GM23338 (cell line): ENCODE measurements at places on chromosomes 7 and 10. TPM values are rescaled to one million over a fixed set of nuclear protein-coding genes. Genes with fewer than 3 reads are reported as not detected.

DNA sequence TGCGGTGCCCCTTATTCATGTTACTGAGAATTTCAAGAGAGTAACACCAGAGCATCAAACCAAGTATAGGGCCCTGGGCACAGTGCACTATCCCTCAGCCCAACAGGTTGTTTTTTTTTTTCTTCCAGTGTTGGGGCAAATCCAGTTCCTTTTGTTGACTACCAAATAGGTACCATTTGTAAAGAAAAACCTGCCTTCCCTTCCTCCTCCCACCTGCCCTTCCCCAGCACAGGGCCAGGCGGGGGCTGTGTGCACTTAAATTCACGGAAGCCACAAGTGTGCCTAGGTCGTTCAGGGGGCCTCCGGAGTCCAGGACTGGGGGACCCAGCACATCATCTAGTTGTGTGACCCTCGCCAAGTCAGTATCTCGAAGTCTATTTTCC lies 595 bp upstream of the SFXN4 start:
- H3K4me1 ChIP-seq, result peaks cover 13% of the 10 kb centered on the region
- H3K36me3 ChIP-seq, result peaks cover 32% of the 10 kb centered on the region
- H3K27ac ChIP-seq, result no peak overlapping the region; the same call in 1 of the 2 replicates
- H3K27me3 ChIP-seq, result no peaks in the 10 kb centered on the region
- peak overlapping the region; percentile 90 for H3K4me3 ChIP-seq

GRCh38 chr10:767211-767610 lies 77.7 kb upstream of the DIP2C start:
- no peak for DNase-seq
- no peaks in the 10 kb centered on the region for H3K36me3 ChIP-seq
- H3K27ac ChIP-seq, result no peak overlapping the region
- no peak overlapping the region for H3K4me3 ChIP-seq
- H3K27me3 ChIP-seq, result no peaks in the 10 kb centered on the region

DNA sequence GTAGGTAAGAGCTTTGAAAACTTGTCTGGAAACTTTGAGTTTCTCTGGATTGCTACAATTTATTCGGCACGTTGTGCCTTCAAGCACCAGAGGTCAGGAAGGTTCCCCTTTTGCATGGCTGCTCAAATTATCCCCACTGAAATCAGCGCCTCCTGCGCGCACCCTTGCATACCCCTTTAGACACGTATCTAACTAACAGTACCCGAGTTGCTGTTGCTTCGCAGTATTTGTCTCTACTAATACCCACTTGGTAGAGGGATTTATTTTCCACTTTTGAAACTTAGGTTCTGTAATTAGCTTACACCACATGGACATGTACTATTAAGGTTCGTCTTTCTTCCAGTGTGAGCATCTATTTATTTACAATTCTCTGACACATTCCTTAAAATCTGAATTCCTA lies 1.6 kb downstream of the MEOX2 start:
- H3K4me3 ChIP-seq, result peak overlapping the region; percentile 65
- peaks cover 25% of the 10 kb centered on the region for H3K4me1 ChIP-seq
- H3K27me3 ChIP-seq, result peaks cover 62% of the 10 kb centered on the region
- no peak overlapping the region for H3K27ac ChIP-seq

- H3K4me1 ChIP-seq, result 0 out of 2 replicates have a peak, but pooled peaks cover 12% of the 10 kb centered on the region
- H3K27ac ChIP-seq, result peak overlapping the region; percentile 26; the same call in 1 of the 2 replicates
- peak; percentile 31 for DNase-seq
- H3K4me3 ChIP-seq, result no peak overlapping the region
Measured at GRCh38 chr10:89001729-89002072, 11.1 kb downstream of the FAS start.

DNA sequence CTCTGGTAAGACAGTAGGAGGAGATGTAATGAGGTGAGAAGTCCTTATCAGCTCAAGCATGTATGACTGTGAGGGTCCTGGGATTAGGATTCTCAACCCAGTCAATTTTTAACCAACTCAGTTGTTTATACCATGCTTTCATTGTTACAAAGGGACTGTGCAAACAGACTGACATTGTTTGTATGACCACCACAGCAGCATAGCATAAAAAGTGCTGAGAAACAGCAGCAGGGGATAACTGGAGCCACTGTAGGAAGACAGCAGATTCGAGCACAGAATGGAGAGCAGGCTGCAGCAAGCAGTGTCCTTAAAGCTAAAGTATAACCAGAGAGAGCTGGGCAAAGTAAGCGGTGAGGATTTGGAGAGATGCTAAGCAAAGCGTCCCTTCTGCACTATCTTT lies 829.5 kb downstream of the REEP3 start:
- H3K27me3 ChIP-seq, result no peaks in the 10 kb centered on the region
- no peak for DNase-seq
- no peak overlapping the region for H3K27ac ChIP-seq

DNA sequence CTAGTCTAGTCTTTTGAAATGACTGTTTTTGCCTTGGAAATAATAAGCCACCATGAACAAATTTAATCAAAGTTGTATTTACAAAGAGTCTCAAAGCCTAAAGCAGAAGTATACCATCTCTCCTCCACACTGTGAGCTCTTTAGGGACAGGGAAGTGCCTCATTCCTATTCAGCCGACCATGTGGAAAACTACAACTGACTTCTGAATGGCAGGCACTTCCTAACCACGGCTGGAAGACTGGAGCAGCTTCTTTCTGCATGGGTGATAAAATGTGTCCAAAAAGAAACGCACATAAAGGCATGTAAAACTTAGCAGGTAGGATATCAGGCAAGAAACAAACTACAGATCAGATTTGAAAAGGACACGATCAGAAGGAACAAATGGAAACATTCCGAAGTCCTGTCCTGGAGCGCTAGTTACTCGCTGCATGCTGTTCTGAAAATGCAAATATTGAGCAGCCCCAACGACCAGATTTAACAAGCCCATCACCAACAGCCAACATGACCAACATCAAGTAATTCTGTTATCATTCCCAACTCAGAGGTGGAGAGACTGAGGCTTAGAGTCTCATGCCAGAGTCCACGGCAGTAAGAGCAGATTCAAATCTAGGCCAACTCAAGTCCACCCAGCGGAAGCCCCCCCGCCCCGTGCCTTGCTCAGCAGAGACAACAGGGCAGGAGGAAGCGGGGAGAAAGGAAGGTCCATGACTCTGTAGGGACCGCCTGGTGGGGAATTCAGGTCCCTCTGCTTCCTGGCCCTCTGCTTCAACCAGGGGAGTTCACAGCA lies 26.5 kb downstream of the CTBP2 start:
- H3K36me3 ChIP-seq, result peaks cover 23% of the 10 kb centered on the region
- H3K27me3 ChIP-seq, result no peaks in the 10 kb centered on the region
- no peak for DNase-seq
- H3K4me1 ChIP-seq, result peaks cover 93% of the 10 kb centered on the region
- peak overlapping the region; percentile 46 for H3K27ac ChIP-seq

DNA sequence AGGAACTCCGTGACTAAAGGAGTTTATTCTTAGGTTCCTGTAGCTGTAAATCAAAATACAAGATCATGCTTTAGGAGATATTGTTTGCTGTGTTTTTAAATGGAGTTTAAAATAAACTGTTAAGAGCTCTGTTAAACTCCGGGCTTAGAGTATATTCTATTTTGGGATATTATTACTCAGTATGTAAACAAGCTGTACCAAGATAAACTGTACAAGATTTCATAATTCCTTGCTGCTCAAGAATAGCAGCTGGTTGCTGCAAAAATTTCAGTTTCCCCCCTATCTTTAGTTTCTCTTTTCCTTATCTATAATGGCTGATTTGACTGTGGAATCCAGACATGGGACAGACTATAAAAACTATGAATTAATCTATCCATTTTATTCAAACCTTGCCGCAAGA lies 215.7 kb downstream of the HTR7 start:
- no peak overlapping the region for H3K4me3 ChIP-seq
- H3K27ac ChIP-seq, result no peak overlapping the region
- no peaks in the 10 kb centered on the region for H3K27me3 ChIP-seq
- no peaks in the 10 kb centered on the region for H3K36me3 ChIP-seq

ACTL6B gene
- 2.5 and 3.5 TPM in 2 replicates for polyA plus RNA-seq

AGFG2 gene
- 2.2 and 2.3 TPM in 2 replicates for polyA plus RNA-seq

LRRC4 gene
- polyA plus RNA-seq, result 1.7 and 1.9 TPM in 2 replicates

WASL gene
- polyA plus RNA-seq, result 35.6 and 36.4 TPM in 2 replicates

CHRM2 gene
- polyA plus RNA-seq, result 0.09 and 0.21 TPM in 2 replicates
